ENCODE measurements at places on chromosomes 2 and 18. TPM values are rescaled to one million over a fixed set of nuclear protein-coding genes. Genes with fewer than 3 reads are reported as not detected.

DNA sequence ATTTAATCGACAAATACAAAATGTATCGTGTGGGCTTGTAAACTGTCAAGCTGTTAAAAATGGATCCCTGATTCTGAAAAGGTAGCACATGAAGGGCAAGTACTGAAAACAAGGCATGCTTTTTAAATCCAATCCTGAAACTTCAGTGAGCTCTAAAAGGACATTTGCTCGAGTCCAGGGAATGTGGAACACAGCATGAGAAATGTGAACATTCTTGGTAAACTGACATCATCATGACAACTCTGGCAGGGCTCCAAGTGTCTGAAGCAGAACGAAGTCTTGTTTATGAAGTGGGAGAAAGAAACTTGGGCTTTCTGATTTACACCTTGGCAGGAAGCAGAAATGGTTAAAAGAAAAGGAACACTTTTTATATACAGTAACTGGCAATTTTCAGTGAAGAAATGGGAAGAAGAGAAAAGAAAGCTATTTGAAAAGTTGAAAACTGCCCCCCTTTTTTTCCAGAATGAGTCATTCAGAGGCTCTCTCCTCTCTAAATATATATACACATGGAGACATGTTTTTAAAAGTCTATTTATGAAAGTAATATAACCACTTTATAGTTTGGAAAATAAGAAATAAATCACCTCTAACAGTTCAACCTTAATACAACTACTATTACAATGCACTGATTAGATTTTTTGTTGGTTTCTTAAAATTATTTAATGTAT lies 120.8 kb downstream of the GAREM1 start:
- DNase-seq: no peak

The CNRIP1 gene
- total RNA-seq: 20.8 TPM

DNA sequence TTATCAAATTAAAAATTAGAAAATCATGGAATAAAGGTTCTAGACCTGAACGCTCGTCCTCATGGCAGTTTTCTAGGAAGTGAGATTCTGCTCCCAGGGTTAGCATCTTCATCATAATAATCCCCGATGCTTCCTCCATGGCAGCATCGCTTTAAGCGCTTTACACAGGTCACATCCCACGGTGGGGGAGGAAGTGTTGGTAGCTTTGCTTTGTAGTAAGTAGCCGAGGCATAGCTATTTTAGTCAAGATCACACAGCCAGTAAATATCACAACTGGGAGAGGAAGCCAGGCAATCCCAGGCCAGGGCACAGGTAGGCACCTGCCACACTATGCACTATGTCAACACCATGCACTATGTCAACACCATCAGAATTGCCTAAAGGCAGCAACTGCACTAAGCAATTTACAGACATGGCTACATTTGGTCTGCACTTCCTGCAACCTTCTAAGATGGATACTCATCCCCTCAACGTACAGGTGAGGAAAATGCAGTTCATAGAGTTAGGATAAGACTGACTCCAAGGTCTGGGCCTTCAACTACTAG lies 205.5 kb downstream of the FBXO15 start:
- no peak for DNase-seq

DNA sequence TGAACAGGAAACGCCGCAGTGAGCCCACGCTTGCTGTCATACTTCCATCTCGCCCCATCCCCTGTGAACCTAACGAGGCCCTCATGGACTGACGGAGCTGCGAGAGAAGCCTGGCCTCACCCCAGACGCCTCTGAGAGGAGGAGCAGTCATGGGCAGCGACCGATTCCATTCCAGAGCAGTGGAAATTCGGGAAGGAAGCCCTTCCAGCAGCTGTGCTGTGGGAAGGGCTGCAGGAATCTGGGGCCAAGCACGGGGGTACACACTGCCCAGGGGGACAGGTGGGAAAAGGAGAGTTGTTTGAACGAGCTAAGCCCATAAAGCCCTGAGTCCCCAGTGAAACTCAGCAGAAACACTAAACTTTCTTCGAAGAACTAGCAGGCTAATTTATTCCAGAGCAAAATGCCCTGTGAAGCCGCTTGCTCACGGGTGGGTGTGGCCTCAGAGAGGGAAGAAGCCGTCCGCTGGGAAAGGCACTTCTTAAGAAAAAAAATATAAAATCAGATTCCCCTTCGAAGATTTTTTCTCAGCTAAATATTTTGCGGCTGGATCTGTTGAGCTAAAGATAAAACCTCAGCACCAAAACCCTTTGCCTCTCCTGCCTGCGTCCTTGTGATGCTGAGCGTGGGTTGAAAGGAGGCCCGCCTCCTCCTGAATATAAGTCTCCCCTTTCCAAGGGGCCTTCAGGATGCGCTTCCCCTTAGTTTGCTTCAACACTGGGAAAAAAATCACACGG lies 38.2 kb downstream of the ANKMY1 start:
- no peak for DNase-seq

- DNase-seq: no peak
These were observed 279.3 kb downstream of the TSN start for GRCh38 chr2:122034777-122035176.

The POTEJ gene
- not detected for total RNA-seq

GRCh38 chr2:8196316-8196715 lies 485.5 kb upstream of the ID2 start:
- no peak for DNase-seq

- no peak for DNase-seq
These were observed 99.8 kb downstream of the CDC42EP3 start for GRCh38 chr2:37571587-37572136.

DNA sequence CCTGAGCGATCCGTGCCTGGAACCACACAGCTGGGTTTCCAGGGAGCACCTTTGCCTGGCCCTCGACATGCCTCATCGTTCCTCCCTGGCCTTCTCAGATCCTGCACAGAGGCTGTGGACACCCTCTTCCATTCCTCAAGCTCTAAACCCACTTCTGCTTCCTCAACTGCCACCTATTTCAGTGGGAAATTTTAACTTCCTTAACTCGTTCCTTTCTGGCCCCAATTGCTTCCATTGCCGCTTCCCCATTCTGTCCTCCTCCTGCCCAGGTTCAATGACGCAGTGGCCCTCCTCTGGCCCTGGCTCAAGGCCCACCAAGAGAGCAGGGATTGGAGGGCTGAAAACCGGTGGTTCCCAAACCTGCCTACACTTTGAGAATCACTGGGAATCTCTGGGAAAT lies 4.8 kb upstream of the B3GNT7 start:
- no peak for DNase-seq

The KCTD1 gene
- 9.0 TPM for total RNA-seq

The TGFA gene
- total RNA-seq: 8.2 TPM

The EVA1A gene
- 31.7 TPM for total RNA-seq

GRCh38 chr2:62040926-62041325 lies 135.5 kb downstream of the COMMD1 start:
- DNase-seq: no peak

DNA sequence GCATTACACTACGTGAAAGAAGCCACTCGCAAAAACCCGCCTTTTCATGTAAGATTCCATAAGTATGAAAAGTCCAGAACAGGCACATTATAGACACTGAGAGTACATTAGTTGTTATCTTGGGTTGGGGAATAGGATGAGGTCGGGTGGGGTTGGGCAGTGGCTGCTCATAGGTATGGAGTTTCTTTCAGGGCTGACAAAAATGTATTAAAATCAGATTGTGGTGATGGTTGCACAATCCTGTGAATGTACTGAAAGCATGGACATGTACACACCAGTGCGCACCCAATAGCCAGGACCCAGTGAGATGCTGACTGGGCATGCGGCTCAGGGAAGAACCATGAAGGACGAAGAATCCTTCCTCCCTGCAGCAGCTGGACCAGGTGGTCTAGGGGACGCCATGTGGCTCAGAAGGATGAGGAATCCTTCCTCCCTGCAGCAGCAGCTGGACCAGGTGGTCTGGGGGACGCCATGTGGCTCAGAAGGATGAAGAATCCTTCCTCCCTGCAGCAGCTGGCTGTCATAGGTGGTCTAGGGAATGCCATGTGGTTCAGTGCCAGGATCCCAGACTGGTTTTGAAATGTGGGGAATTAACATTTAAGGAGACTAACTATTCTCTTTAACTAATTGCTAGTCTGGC lies 50.1 kb downstream of the MBP start:
- DNase-seq: no peak

The LHCGR gene
- 0.30 TPM for total RNA-seq

The SCN3A gene
- 1.4 TPM for total RNA-seq

The CRYBA2 gene
- not detected for total RNA-seq

- DNase-seq: no peak
These were observed 62.1 kb downstream of the COBLL1 start for GRCh38 chr2:164779383-164780057.

DNA sequence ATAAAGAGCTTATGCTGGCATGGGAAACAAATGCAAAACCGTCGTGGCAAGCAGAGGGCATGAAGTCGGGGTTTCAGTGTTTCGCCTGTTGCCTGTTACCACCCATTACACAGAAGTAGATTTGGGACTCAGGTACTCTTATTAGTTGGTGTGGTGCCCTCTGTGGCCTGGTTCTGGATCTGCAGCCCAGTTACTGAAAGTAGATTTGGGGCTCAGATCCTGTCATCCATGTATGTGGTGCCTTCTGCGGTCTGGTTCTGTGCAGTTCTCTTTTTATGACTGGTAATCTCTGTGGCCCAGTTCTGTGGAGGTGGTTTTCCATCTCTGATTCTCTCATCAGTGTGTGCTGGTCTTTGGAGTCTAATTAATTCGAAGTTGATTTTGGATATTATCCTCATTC lies 45.2 kb downstream of the ADNP2 start:
- no peak for DNase-seq

- no peak for DNase-seq
These were observed 119.2 kb downstream of the ACKR3 start for GRCh38 chr2:236688563-236689392.

The ADRA2B gene
- 0.32 TPM for total RNA-seq

- no peak for DNase-seq
These were observed 35.4 kb upstream of the METAP1D start for GRCh38 chr2:171964308-171964707.

DNA sequence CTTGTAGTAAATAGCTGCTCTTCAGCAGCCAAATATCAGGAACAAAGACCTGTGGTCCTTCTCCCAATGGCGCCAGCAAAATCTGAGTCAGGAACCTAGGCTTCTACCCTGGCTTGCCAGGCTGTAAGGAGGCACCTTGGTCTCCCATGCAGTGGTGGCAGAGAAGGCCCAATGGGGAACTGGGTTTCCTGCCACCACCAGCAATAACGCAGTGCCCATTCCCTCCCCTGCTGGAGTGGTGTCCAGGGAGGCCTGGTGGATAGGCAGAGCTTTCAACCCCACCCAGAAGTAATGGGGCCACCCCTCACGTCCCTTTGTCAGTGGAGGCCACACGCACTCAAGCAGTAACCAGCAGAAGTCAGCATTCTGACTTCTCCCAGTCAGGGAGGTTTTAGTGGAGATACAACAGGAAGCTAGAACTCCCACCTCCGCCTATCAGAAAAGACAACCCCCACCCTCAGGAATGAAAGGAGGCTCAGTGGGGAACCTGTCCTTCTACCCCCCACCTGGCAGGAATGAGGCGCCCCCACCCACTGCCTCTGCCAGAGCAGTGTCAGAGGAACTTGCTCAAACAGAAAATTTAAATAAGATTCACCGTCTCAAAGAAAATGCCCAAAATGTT lies 132.4 kb downstream of the COPS8 start:
- no peak for DNase-seq

- DNase-seq: no peak
These were observed 295.6 kb upstream of the LRATD1 start for GRCh38 chr2:14336759-14337382.

The NGEF gene
- 1.7 TPM for total RNA-seq

DNA sequence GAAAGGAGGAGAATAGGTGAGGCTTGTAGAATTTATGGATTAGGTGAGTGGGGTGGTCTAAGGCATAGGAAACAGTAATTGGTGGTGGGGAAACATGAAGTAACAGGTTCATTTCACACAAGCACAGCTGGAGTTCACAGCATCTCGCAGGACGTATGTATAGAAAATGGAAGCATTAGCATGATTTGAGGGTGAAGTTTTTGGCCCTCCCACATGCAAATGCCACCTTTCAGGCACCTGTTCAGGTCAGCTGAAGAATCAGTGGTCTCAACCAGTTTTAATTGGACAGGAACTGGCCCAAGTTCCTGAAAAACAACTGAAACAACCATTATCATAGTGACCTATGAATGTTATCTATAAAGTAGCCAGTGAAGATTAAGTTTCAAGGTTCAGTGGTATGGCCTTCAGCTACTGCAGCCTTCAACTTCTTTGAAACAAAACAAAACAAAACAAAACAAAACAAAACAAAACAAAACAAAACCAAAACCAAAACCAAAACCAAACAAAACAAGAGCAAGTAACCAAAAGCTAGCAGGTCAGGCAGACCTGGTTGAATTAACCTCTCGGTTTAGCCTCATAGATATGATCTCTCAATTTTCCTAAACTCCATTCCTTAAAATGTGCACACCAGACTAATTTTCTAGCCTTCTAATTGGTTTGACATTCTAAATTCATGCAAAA lies 102.1 kb upstream of the SPHKAP start:
- no peak for DNase-seq

- DNase-seq: no peak
These were observed 620 bp downstream of the SLC14A1 start for GRCh38 chr18:45724601-45725000.

The SLC14A1 gene
- total RNA-seq: 21.8 TPM

The MYL1 gene
- not detected for total RNA-seq

The UCN gene
- total RNA-seq: 4.0 TPM

Data from lower lobe of right lung (tissue), 2 donors.